Smooth muscle cell of the umbilical artery (primary cell): ENCODE measurements at places on chromosomes 12 and 14. TPM values are rescaled to one million over a fixed set of nuclear protein-coding genes. Genes with fewer than 3 reads are reported as not detected.

Gene BMP4
- total RNA-seq: 2.1 and 2.8 TPM in 2 replicates

Gene NINJ2
- not detected in 2 replicates for total RNA-seq

Gene PLEKHD1
- total RNA-seq: not detected in 2 replicates

Gene RIMBP2
- not detected in 2 replicates for total RNA-seq

Gene EVL
- total RNA-seq: 19.4 and 36.8 TPM in 2 replicates

Gene NDRG2
- total RNA-seq: 0.37 and 0.89 TPM in 2 replicates

Gene GPRC5A
- total RNA-seq: 6.2 and 13.3 TPM in 2 replicates

Gene RBM19
- total RNA-seq: 16.0 and 30.8 TPM in 2 replicates

Gene RPL10L
- not detected in 2 replicates for total RNA-seq

Gene CYP27B1
- 0.59 and 0.74 TPM in 2 replicates for total RNA-seq

Gene ABCC9
- 1.2 and 6.8 TPM in 2 replicates for total RNA-seq

Gene RTL1
- under 0.01 and 0.09 TPM in 2 replicates for total RNA-seq

Gene SYNDIG1L
- not detected in 2 replicates for total RNA-seq

Gene NEUROD4
- total RNA-seq: not detected in 2 replicates

Gene GLT8D2
- 29.2 and 74.8 TPM in 2 replicates for total RNA-seq

Gene DTX1
- total RNA-seq: not detected in 2 replicates

Gene KRT7
- total RNA-seq: 1.8 and 2.1 TPM in 2 replicates

Gene CCDC196
- total RNA-seq: not detected in 2 replicates
